Activated naive CD4-positive, alpha-beta T cell (primary cell): ENCODE measurements at places on chromosomes 1 and 21.

DNA sequence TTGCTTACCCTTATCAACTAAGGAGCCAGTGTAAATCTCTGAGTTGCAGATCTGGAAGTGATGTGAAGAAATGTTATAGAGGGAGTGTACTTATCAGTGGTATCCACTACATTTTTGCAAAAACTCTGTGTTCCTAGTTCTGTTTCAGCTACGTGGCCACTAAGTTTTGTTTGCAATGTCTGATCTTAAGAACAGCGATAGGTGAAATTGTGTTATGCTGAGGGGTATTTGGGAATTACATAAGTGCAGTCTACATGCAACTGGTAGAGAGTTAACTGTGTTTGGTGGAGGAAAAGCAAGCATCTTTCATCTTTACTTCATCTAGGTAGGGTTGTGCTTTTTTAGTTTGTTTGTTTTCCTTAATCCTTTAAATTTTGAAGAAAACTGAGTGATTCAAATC lies 198.8 kb upstream of the SGIP1 start:
- no peak for DNase-seq

DNA sequence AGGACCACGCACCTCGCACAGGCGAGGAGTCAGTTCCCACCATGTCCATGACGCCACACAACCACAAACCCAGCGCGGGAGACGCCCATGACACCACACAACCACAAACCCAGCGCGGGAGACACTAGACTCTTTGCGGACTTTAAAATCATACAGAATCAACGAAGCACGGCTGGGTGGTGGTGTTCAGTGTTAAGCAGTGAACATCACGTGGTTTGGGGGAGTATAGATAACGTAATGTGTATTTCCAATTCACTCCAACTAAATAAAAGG lies 19.2 kb downstream of the PTTG1IP start:
- no peak for DNase-seq

DNA sequence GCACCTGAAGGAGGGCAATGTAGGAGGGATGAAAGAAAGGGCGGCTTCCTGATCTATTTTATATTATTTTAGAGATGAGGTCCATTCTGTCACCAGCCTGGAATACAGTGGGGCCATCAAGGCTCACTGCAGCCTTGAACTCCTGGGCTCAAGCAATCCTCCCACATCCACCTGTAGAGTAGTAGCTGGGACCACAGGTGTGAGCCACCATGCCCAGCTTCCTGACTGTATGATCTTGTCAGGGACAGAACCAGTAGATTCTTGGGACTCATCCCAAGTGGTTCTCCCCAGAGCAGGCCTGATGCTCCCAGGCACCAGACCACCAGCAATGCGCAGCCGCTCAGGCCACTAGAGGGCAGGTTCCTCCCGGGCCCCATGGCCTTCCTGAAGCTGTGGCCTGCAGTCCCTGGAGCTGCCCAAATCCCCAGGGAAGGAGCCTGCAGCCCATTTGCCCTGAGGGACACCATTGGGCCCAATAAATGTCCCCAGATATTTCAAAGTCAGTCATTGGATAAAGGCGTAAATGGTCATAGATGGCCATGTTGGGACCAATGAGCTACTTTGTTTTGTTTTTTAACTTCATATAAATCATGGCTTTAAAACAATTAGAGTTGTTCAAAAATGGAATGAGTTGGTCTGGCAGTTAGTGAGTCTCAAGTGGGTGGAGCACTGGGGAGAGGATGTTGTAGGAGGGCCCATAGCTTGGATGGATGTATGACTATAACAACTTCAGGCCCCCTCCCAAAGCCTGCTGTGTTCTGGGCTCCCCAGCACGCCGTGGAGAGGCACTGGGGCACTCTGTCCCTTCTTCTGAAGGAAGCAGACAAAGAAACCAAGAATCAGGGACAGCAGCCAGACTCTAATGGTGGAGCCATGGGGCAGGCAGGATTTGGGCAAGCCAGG lies 44.7 kb upstream of the GOLT1A start:
- no peak for DNase-seq

DNA sequence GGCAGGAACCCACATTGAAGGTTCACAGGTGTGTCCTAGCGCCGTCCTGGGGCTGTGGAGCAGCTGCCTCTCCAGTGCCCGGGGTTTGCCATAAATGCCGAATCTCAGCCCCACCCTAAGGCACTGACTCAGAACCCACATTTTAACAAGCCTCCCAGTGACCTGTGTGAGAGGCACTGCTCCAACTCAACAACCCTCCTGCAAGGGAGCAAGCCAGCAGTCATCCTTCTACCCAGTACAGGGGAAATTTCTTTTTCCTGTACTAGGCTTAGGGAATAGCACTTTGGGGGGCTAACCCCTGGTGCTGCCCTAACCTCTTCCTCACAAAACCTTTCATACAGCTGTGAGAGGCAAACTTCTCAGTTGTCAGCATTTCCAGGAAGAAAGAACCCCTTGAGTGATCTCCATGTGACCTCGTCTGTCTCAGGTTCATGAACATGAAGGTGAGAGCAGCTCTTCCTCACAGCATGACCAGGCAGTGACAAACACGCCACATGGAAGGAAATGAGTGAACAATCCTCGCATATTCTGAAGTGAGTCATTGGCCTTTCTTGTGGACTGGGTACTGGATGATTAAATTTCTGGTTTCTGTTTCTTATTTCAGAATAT lies 11.4 kb upstream of the BCAR3 start:
- no peak for DNase-seq

GRCh38 chr1:230820568-230820967 lies 47.8 kb downstream of the C1orf198 start:
- no peak for DNase-seq

DNA sequence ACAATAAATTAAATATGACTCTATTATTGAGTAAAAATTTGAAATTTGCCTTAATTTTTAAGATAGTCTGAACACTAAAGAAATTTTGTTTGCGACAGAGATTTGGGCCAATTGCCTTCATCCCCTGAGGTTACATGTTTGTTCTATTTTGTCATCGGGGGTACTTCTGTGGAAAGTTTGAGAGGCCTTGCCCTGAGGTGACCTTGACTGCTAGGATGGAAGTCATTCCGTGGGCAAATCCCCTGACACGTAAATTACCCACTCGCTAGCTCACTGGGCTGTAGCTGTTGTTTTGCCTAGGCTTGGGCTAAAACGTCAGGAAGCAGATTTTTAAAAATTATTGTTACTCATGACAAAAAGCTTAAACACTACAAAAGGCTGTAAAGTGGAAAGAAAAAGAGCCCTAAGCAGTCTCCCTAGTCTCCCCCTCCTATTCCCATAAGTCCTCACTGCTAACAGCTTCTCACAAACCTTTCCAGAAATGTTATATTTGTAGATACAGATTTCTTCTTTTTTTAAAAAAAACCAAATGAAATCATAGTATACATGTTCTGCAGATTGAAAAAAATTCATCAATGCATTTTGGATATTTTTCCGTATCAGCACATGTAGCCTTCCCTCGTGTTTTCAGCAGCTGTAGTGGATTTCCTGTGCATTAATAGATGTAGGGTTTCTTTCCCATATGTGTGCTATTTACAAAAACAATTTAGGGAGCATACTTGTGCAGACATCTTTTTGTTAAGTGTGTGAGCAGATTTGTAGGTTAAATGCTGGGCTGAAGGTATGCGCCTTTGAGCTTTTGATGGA lies 142.7 kb downstream of the MRPS6 start:
- no peak for DNase-seq

- no peak for DNase-seq
Observed at GRCh38 chr21:33088384-33088783, 18.4 kb downstream of the OLIG1 start.
